ENCODE measurements at places on chromosomes 6 and 20.

- no peak for DNase-seq
These were observed 351.6 kb upstream of the NOX3 start for GRCh38 chr6:155807243-155807642.

GRCh38 chr6:1895721-1896120 lies 286.0 kb downstream of the FOXC1 start:
- no peak for DNase-seq

DNA sequence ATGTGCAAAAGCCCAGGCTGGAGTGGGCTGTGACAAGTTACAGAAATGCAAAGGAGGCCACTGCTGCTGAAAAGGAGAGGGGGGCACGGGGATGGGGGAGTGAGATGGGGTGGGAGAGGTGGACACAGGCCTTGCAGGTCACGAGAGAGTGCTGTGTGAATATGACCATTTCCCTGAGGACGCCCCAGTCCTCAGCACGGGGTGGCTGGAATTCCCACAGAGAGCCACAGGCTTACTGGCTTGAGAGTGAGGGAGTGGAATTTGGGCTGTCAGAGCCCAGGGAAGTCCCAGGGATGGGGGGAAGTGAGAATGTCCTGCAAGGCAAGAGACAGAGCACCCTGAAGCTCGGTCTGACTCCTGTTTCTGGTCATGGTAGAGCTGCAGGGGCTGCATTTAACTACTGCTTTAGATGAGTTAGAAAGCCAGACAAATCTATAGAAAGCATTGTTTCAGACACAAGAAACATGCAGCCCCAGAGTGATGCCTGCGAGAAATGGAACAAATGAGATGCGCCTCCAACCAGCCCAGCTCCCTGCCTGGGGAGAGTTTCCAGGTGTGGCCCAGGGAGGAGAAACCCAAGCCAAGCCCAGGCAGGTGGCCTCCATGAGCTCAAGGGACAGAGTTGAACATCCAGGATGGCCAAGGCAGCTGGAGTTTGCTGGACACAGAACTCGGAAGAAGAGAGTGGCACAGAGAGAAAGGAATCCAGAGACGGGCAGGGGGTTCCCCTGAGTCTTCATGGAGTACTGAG lies 30.5 kb downstream of the NPEPL1 start:
- DNase-seq = no peak

DNA sequence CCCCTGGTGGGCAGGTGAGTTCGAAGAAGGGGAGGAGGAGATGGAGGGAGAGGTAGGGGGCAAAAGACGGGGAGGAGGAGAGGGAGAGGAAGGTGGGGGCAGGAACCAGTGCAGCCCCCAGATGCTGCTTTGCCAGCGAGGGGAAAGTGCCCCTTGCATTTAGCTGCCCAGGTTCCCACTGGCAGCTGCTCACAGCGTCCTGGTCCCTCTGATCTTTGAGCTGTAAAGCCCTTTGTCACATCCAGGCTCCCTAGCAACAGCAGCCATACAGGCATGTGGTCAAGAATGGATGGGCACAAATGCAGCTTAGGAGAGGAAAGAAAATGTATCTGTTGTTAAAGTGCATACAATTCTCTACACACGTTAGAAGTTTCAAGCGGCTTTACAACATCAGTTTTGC lies 160.9 kb downstream of the CD83 start:
- no peak for DNase-seq

GRCh38 chr20:9036593-9036992 lies 32.3 kb upstream of the PLCB4 start:
- DNase-seq = no peak

GRCh38 chr6:119379809-119380208 lies 30.2 kb upstream of the MAN1A1 start:
- DNase-seq = no peak

GRCh38 chr6:68108233-68108835 lies 526.7 kb upstream of the ADGRB3 start:
- no peak for DNase-seq

DNA sequence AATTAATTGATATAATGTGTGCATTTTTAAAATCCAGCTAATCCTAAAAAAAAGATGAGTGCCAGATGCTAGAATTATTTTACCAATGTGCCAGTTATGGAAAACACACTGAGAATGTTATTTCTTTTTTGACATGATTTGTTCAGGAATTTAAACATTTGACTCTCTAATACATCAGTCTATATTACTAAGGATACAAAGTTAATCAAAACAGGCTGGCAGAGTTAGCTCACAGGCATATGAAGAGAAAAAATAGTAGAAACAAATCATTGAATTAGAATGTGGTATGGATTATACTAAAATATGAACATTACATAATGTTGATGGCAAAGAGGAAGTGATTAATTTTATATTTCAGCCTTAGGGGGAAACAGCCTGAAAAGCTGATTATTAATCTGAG lies 368.3 kb upstream of the GJE1 start:
- DNase-seq = no peak

GRCh38 chr6:3997177-3997770 lies 81.7 kb downstream of the FAM217A start:
- no peak for DNase-seq

- no peak for DNase-seq
These were observed 14.2 kb upstream of the SLPI start for GRCh38 chr20:45268531-45268930.

DNA sequence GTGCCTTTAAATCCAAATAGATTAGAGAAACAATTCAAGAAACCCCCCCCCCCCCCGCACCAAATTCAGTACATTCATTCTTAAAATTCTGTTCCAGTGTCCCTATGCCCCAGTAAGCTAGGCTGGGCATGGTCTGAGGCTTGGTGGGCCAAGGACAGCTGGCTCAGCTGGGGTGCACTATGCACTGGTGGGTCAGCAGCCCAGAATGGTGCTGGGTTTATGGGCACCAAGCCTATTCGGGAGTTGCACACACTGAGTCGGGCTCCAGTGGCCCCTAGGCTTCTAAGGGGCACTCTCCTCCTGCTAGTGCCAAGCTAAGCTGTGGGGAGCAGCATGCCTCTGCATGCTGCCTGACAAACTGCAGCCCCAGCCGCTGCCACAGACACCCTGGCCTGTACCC lies 20.1 kb upstream of the HLA-B start:
- no peak for DNase-seq

- peak; percentile 5 for DNase-seq
These were observed 4.4 kb upstream of the IBTK start for GRCh38 chr6:82251942-82252341.

DNA sequence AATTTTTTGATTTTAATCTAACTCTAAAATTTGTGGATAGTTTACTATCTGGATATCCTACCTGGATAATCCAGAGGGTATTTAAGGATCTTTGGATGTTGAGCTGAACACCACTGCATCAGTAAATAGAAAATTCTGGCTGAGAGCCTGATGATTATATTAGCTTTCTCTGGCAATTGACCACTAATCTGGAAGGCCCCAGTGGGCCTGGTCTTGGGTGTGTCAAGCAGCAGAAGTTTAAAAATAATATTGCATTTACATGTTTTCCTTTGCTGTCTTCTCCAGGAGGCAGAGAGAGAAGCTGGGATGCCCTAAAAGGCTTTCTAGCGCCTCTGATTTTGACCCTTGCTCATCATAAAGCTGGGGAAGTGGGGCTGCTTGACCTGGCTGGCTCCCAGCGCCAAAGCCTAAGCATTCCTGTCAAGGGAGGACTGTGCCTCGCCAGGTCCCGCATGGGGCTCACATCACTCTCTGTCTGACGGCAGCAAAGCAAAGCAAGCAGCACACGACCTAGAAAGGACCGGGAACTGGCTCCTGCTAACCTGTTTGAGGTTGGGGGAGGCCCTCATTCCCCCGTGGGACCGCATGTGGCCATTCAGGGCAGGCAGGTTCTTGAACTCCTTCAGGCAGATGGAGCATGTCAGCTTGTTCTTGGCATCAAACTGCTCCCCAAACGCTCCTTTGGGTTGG lies 46.6 kb upstream of the MRPS10 start:
- no peak for DNase-seq

DNA sequence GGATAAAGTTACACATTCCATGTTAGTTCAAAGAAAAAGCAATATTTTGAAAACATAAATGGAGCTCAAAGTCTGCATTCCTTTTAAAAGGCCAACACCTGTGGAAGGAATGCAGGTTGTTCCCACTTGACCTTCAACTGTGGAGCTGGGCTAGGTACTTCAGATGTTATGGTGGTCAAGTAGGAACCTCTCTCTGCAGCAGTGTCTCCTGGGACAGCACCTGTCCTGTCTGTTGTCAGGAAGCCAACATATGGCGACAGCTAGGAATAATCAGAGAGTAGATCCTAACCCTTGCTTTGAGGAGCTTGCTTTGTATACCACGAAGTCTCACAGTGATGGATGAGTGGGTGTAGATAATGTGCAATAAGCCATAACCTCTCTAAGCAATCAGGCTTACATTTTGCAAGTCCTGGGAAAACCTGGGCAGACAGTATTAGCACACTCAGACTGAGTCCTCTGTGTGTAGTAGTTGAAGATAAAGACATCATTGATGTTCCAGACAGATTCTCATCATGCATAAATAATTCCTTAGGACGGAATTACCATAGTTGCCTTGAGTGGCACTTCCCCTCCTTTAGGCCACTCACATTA lies 347.5 kb downstream of the PRL start:
- no peak for DNase-seq

DNA sequence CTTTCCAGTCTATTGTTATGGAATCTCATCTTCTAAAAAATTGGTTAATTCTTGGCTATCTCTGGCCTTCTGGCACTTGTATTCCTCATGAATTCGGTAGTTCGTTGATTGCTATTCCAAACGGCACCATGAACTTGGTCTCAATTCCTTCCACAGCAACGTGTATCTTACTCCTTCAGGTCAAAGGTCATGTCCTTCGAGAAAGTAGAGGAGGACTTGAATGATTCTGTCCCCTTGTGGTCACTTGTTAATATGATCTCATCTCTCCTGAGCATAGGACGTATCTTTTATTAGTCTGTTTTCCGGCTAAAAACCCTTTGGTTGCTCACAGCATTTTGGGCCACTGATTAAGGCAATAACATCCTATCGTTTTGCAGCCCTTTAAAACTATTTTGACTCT lies 9.4 kb downstream of the TLDC2 start:
- DNase-seq = no peak

- DNase-seq = no peak
These were observed 86.6 kb upstream of the TAB2 start for GRCh38 chr6:149230712-149231460.

DNA sequence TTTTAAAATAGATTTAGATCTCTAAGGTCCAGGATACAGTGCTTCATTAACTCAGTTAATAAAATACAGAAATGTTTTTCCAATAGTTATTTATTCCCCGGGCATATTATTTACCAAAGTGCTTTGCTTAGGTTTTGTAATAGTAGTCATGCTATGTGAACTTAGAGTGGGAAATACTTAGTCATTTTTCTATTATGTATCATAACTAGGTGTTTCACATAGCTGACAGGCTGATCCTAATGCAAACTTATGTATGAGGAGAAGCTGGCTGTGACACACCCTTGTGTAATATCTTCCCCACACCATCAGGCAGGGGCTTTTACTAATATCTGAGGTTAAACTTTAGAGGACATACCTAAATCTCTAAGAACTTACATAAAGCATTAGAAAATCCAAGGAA lies 277.7 kb upstream of the RIMS1 start:
- no peak for DNase-seq

DNA sequence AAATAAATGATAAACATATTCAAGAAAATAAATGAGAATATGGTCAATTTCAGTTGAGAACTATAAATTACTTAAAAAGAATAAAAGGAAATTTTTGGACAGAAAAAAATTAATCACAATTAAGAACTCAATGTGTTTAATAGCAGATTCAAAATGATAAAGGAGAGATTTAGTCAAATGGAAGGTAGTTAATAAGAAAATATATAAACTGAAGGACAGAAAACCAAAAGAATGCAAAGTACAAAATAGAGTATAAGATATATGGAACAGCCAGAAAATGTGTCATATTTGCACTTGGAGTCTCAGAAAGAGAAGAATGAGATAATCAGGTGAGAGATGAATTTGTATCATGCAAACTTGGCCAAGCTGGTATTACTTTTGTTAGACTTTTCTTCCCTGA lies 201.8 kb upstream of the ARID1B start:
- no peak for DNase-seq

GRCh38 chr20:38999965-39000910 lies 38.1 kb downstream of the DHX35 start:
- no peak for DNase-seq

DNA sequence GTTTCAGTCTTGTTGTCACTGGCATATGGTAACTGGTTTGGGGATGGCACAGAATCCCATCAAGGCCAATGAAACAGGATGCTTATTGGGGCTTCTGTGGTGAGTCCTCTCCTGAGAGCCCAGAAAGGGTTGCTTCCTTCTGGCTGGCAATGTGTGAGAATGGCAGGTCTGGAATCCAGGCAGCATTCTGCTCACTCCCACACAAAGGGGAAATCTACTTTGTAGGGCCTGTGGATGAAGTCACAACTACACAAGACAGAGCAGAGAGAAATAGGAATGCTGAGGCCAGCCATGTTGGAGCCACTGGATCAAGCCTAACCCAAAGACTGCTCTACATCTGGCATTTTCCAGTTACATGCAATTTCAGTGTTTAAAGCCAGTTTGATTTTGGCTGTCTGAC lies 15.7 kb downstream of the PLAGL2 start:
- DNase-seq = no peak

GRCh38 chr6:25061289-25061936 lies 125.7 kb upstream of the RIPOR2 start:
- DNase-seq = no peak

- DNase-seq = no peak
These were observed 239.7 kb upstream of the GMDS start for GRCh38 chr6:2485116-2485515.

DNA sequence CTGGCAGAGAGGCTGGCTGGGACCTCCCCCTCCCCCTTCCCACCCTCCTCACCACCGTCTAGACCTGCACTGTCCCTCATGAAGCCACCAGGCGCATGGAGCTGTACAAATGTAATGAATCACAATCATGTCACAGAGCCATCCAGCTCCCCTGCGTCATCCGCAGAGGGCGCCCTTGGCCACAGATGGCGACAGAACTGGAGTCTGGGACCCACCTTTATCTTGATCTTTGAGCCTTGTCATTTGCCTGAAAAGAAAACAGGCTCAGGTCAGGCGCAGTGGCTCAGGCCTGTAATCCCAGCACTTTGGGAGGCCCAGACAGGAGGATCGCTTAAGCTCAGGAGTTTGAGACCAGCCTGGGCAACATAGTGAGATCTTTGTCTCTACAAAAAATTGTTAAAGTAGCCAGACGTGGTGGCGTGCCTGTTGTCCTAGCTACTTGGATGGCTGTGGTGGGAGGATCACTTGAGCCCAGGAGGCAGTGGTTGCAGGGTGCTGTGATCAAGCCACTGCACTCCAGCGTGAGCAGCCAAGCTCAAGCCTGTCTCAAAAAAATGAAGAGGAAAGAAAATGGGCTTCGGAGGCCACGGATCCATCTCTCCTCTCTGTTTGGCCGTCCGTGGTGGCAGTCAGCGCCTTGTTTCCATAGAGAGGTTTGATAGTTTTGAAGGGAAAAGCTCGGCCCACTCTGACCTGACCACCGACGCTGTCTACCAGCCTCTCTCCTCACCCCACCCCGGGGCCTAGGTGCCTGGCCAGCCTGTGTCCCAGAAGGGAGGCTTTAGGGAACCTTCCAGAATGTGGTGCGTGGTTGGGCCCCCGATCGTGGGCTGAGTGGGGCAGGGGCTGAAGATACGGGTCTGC lies 6.2 kb downstream of the COL9A3 start:
- DNase-seq = peak; percentile 65

GRCh38 chr6:19301980-19302379 lies 535.2 kb upstream of the ID4 start:
- no peak for DNase-seq

All from GF-D8 (cell line).